ENCODE measurements at places on chromosomes 12 and 14.

DNA sequence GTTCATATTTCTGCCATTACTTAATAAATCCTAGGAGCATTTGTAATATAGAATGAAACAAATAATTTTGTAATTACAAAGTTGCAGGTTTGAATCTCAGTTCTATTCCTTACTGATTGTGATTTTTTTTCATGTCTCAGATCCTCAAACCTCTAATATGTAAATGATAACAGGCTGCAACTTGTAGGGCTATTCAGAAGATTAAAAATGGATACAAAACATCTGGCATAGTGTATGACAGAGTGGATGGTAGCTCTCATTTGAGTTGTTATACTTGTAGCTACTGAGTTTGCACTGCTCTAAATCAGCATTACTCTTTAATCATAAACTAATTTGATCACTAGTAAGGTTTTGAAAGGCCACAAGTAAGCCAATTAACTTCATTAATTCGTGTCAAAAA, 406.3 kb upstream of the MGAT4C start:
- no peak for DNase-seq

DNA sequence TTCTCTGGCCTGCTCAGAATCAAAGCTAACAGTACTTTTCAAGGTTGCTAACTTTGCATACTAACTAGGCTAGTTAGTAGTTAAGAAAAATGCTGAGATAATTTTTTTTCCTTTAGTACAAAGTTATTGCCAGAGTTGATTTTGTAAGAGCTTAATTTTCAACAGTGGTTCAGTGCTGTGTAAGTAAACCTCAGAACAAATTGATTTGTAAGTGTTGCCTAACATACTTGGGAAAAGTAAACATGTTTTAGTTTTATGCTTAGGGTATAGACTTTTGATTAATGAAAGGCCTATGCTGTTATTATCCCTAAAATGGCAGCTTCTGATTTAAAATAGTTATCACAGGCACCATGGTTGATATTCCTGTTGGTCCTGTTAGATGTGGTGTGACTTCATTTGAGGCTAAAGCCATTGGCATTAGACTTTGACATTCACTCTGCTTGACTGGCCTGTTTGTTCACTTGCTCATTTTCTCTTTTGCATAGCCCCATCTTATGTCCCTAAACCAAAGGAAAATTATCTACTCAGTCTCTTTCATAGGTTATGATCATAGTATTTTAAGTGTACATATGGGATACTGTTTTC, 5.2 kb downstream of the CMAS start:
- DNase-seq = no peak

DNA sequence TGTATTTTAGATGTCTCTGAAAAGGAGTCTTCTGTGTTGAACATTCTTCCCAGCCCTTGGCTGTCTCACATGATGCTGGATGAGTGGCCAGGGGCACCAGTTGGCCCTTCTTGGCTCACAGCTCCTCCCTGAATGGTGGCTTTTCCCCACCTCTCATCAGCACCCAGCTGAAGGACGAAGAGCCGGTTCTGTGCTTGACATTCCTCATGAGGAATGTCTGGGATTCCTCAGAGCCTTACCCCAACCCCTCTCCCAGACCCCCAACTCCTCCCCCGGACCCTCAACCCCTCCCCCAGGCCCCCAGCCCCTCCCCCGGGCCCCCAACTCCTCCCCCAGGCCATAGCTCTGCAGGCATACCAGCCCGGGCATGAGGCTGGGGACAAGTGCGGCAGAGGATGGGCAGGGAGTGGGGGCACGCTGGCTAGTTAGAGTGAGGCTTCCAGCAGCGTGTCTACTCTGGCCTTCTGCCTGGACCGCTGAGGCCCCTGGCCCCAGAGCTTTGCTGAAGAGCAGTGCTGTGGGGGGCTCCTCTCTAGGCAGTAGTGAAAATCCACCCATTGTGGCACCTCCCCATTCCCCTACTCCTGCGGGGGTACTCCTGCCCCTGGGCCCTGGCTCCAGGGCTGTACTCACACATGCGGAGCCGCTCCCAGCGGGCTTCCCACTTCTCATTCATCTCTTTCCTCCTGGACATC, 64.3 kb downstream of the PLEKHG3 start:
- no peak for DNase-seq

GRCh38 chr14:48027115-48027514, 351.7 kb upstream of the MDGA2 start:
- DNase-seq = no peak

Data from effector memory CD8-positive, alpha-beta T cell (primary cell).